Uterine smooth muscle cell (primary cell): ENCODE measurements at places on chromosomes 6 and 20. TPM values are rescaled to one million over a fixed set of nuclear protein-coding genes. Genes with fewer than 3 reads are reported as not detected.

Gene LIN28B
- not detected in 2 replicates for total RNA-seq

Gene C6orf62
- total RNA-seq: 132 and 141 TPM in 2 replicates

Gene DNMT3B
- total RNA-seq: 5.1 and 7.4 TPM in 2 replicates

Gene TNXB
- total RNA-seq: 5.9 and 6.7 TPM in 2 replicates

Gene GMPR
- total RNA-seq: 8.1 and 9.1 TPM in 2 replicates

Gene VSX1
- total RNA-seq: not detected in 2 replicates

Gene LAMA4
- 105 and 276 TPM in 2 replicates for total RNA-seq

Gene OR2J3
- total RNA-seq: not detected in 2 replicates

Gene RNF144B
- 0.55 and 0.62 TPM in 2 replicates for total RNA-seq

Gene TBC1D22B
- total RNA-seq: 5.2 and 6.7 TPM in 2 replicates

Gene CPNE5
- total RNA-seq: under 0.01 and 0.11 TPM in 2 replicates

Gene FAM83C
- not detected in 2 replicates for total RNA-seq

Gene ANGPT4
- not detected in 2 replicates for total RNA-seq

Gene PRICKLE4
- total RNA-seq: 0.66 TPM in 1 of 2 replicates, not detected in the other

Gene MOCS3
- total RNA-seq: 11.0 and 13.4 TPM in 2 replicates

Gene NKAIN4
- total RNA-seq: not detected in 2 replicates

Gene ADGB
- not detected in 2 replicates for total RNA-seq

Gene HDGFL1
- total RNA-seq: not detected in 2 replicates

Gene HCRTR2
- not detected in 2 replicates for total RNA-seq

Gene CTAGE9
- total RNA-seq: not detected in 2 replicates

Gene DLK2
- 0.66 and 1.1 TPM in 2 replicates for total RNA-seq

Gene RAET1E
- 0.11 TPM in 1 of 2 replicates, not detected in the other for total RNA-seq

Gene SLC26A8
- total RNA-seq: not detected in 2 replicates

Gene BMP7
- total RNA-seq: not detected in 2 replicates

Gene ERVFRD-1
- total RNA-seq: under 0.01 and 0.12 TPM in 2 replicates

Gene PNPLA1
- total RNA-seq: not detected in 2 replicates

Gene ATXN1
- total RNA-seq: 23.6 and 34.2 TPM in 2 replicates

Gene TLDC2
- 0.11 TPM in 1 of 2 replicates, not detected in the other for total RNA-seq

Gene GPX5
- not detected in 2 replicates for total RNA-seq

Gene SLC9A8
- total RNA-seq: 6.9 and 8.2 TPM in 2 replicates

Gene TREML2
- not detected in 2 replicates for total RNA-seq

Gene LINC00237
- not detected in 2 replicates for total RNA-seq

Gene CGA
- 0.77 TPM in 1 of 2 replicates, not detected in the other for total RNA-seq

Gene CPXM1
- 3.5 and 4.8 TPM in 2 replicates for total RNA-seq

Gene ABHD16B
- total RNA-seq: not detected in 2 replicates

Gene BPIFA1
- total RNA-seq: not detected in 2 replicates

Gene TBC1D20
- 36.1 and 51.9 TPM in 2 replicates for total RNA-seq

Gene CAGE1
- total RNA-seq: under 0.01 and 0.11 TPM in 2 replicates

Gene RBPJL
- not detected in 2 replicates for total RNA-seq

Gene TTPAL
- 15.3 and 20.6 TPM in 2 replicates for total RNA-seq

Gene CASS4
- 0.12 and 0.77 TPM in 2 replicates for total RNA-seq

Gene PTGIS
- total RNA-seq: 22.4 and 58.2 TPM in 2 replicates

Gene MUC22
- total RNA-seq: not detected in 2 replicates

Gene LST1
- not detected in 2 replicates for total RNA-seq

Gene STMND1
- not detected in 2 replicates for total RNA-seq

Gene KIAA0408
- total RNA-seq: 1.4 and 1.5 TPM in 2 replicates

Gene CRYBG1
- total RNA-seq: 16.2 and 27.7 TPM in 2 replicates

Gene NINL
- 10.7 and 14.4 TPM in 2 replicates for total RNA-seq

Gene C4A
- total RNA-seq: 2.3 and 13.4 TPM in 2 replicates

Gene FUT9
- under 0.01 TPM in 1 of 2 replicates, not detected in the other for total RNA-seq

Gene WDR27
- 27.1 and 28.1 TPM in 2 replicates for total RNA-seq

Gene ENPP5
- total RNA-seq: 0.50 and 0.55 TPM in 2 replicates

Gene ATG5
- 54.0 and 59.0 TPM in 2 replicates for total RNA-seq

Gene C4B
- 2.0 and 6.0 TPM in 2 replicates for total RNA-seq

Gene ZSCAN9
- 12.9 and 13.4 TPM in 2 replicates for total RNA-seq

Gene PNLDC1
- not detected in 2 replicates for total RNA-seq

Gene PMEPA1
- total RNA-seq: under 0.01 and 1.00 TPM in 2 replicates

Gene FIG4
- total RNA-seq: 22.2 and 39.5 TPM in 2 replicates

Gene SYNGAP1
- 4.6 and 6.0 TPM in 2 replicates for total RNA-seq
